Activated CD4-positive, alpha-beta T cell treated with anti-CD3 and anti-CD28 coated beads for 36 hours (primary cell): ENCODE measurements at places on chromosomes 6 and 20. TPM values are rescaled to one million over a fixed set of nuclear protein-coding genes. Genes with fewer than 3 reads are reported as not detected.

- H3K36me3 ChIP-seq = no peaks in the 10 kb centered on the region
- no peaks in the 10 kb centered on the region for H3K27me3 ChIP-seq
- H3K4me3 ChIP-seq = no peak overlapping the region
- H3K27ac ChIP-seq = no peak overlapping the region
- DNase-seq = no peak
- no peaks in the 10 kb centered on the region for H3K4me1 ChIP-seq
Measured at GRCh38 chr20:8874437-8874836, 194.4 kb upstream of the PLCB4 start.

- DNase-seq = no peak
- H3K4me3 ChIP-seq = no peak overlapping the region
- no peaks in the 10 kb centered on the region for H3K4me1 ChIP-seq
Measured at GRCh38 chr6:170021579-170021978, 269.3 kb downstream of the DLL1 start.

GRCh38 chr20:13245250-13245723 lies 24.2 kb downstream of the ISM1 start:
- no peaks in the 10 kb centered on the region for H3K27me3 ChIP-seq
- no peaks in the 10 kb centered on the region for H3K36me3 ChIP-seq
- peaks cover 49% of the 10 kb centered on the region for H3K4me1 ChIP-seq
- H3K27ac ChIP-seq = peak overlapping the region; percentile 20
- DNase-seq = no peak

The RNF182 gene
- not detected for total RNA-seq
